ENCODE measurements at places on chromosomes 13 and 19.

DNA sequence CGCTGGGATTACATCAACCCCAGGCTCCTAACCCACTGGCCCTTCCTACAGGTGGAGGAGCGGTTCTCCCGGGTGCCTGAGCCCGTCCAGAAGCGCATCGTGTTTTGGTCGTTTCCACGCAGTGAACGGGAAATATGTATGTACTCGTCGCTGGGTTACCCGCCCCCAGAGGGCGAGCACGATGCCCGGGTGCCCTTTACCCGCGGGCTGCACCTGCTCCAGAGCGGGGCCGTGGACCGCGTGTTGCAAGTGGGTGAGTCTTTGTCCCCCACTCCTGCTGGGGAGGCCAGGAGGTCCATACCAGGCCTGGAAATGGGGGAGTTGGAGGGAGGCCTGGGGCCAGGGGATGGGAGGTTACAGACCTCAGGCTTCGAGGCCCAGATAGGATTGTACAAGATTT, 4.4 kb downstream of the ZSWIM4 start:
- no peak for DNase-seq

- DNase-seq, result peak; percentile 48
These were observed 1.6 kb upstream of the TTC9B start for GRCh38 chr19:40219721-40220276.

GRCh38 chr19:13906521-13906904, 512 bp downstream of the CC2D1A start:
- DNase-seq, result no peak

DNA sequence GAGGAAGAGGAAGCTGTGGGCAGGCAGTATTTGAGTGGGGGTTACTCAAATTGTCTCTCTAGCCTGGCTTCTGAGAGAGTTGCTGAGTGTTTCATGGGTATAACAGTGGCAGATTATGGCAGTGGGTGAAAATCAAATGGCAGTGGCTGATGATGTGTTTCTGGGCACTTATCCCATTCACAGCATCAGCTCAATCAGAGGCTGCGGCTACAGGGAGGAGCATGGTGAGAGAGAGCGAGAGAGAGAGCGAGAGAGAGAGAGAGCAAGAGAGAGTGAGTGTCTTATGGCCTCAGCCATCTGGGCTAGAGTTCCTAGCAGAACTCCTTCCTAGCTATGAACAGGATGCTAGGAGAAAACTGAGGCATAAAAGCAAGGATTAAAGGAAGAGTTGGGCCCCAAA, 178.9 kb downstream of the OLFM4 start:
- DNase-seq, result no peak

GRCh38 chr13:45482571-45483173, 17.9 kb downstream of the COG3 start:
- DNase-seq, result no peak

DNA sequence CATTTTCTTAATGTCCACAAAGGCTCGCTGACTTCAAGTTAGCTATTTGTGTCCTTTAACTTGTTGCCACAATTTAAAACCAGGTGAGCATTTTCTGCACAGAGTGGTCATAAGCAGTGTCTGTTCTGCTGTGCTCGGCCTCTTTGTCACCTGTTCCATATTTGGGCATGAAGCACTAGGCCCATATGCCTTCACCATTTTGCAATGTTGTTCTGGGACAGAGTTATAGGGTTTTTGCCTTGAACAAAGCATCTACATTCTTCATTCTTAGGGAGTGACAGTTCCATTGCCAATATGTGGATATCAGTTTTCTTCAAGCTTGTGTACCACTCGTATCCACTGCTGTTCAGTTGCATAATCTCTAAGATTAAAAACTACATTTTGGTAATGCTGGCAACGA, 56.1 kb downstream of the LRCH1 start:
- DNase-seq, result no peak

- DNase-seq, result no peak
These were observed 7.9 kb upstream of the PVR start for GRCh38 chr19:44635581-44636438.

- DNase-seq, result no peak
These were observed 20.8 kb downstream of the PLEKHJ1 start for GRCh38 chr19:2215281-2215751.

DNA sequence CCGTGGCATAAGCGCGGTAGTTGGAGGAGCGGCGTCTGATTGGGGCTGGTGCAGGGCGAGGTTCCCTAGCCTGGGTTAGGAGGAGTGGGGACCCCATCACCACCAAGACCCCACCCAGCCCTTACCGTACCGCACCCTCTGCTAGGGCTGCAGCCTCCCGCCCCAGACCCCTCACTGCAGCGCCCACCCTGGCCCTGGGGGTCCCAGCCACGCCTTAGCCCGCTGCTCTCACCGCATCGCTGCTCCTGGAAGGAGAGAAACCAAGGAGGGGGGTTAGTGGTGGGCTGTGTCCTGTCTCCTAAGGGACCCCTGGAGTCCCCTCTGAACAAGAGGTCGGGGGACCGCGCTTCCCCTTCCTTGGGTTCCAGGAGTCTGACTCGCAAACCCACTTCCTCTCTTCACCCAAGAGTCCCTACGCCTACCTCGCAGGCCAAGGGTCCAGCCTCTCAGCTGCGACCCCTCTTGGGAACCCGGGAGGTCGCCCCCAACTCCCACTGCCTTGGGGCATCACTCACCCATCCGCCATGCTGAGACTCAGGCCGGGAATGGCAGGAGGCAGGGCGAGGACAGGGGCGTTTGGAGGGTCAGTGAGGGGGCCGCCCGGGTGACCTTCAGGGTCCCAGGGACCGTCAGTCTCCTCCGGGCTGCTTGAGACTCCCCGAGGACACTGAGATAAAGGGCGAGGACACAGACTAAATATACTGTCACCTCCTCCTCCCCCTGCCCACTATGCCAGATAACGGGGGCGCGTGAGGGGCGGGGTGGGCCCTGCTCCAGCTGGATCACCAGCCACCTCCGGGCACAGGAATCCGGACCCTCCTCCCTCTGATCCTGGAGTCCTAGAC, at the start of gene TNNI3:
Gene TNNI3, minus strand, starts transcription at position 669 of the 845 bp plus-strand sequence. Its CDS starts 143 bp downstream, at position 526.
- no peak for DNase-seq

- no peak for DNase-seq
These were observed 7.4 kb downstream of the RABAC1 start for GRCh38 chr19:41951686-41952172.

GRCh38 chr19:50328873-50329145, 368 bp downstream of the KCNC3 start:
- no peak for DNase-seq

DNA sequence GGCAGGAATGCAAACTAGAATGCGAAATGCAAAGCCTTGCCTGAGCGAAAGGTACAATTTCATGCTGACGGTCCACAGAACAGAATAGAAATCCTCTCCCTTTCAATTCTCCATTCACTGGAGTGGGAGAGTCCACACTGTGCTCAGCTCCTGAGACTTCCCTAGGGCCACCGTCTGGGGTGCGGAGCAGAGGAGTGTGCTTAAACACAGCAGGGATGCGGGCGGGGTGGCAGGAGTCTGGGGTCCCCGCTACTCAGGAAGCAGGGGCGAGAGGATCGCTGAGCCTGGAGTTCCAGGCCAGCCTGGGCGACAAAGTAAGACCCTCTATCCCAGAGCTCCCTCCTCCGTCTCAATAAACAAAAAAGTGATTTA, 552 bp upstream of the ZNF816 start:
- DNase-seq, result no peak
